Vagina (tissue), 2 donors: ENCODE measurements at places on chromosomes 12 and 14. TPM values are rescaled to one million over a fixed set of nuclear protein-coding genes. Genes with fewer than 3 reads are reported as not detected.

KRT82 gene
- total RNA-seq = not detected

TMEM119 gene
- total RNA-seq = 34.6 TPM

GPR132 gene
- 9.1 TPM for total RNA-seq

TAS2R46 gene
- 2.0 TPM for total RNA-seq

BCL11B gene
- 11.5 TPM for total RNA-seq

JPH4 gene
- 10.6 TPM for total RNA-seq

DCN gene
- total RNA-seq = 1,553 TPM

CABP1 gene
- total RNA-seq = 0.49 TPM

RD3L gene
- not detected for total RNA-seq

TMEM253 gene
- total RNA-seq = not detected

KRT74 gene
- not detected for total RNA-seq

HOXC11 gene
- not detected for total RNA-seq
